Kidney glomerular epithelial cell (primary cell): ENCODE measurements at places on chromosomes 3 and 15.
A peak's percentile ranks its signal among the peaks of the same experiment; 100 is the strongest.

GRCh38 chr3:156360963-156361362, 194.0 kb downstream of the SSR3 start:
- DNase-seq: no peak

DNA sequence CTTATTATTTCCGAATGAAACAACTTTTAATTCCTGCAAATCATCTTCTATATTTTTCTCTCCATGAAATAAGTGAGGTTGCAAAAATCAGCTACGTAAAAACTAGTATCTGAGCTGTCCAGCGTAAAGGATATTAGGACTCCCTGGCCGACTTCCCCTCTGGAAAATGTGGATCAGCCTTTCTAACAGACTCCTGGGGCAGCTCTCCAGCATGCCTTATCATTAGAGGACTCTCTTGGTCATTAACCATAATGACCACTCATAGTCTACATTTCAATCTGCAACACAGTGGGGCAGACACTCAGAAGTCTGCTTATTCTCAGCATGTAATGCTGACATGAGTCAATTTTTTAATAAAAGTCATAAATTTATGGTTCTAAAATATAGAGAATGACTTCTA, 130.1 kb downstream of the MAGI1 start:
- DNase-seq: no peak

DNA sequence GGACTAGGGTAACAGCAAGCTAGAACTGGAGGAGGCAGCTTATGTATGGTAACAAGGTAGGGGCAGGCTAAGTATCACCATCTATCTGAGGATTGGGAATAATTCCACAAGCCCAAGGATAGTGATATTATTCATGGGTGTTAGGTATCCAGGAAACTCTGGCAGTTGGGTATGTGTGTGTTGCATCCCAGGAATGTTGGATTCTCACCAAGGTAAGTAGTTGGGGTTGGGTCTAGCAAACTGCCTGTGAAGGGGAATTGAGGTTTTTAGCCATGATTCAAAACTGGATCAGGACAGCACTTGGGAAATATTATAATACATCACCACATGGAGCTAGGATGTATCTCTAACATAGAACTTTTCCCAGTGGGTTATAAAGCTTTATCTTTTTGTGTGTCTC, 626.4 kb upstream of the GOLIM4 start:
- peak; percentile 95 for DNase-seq

DNA sequence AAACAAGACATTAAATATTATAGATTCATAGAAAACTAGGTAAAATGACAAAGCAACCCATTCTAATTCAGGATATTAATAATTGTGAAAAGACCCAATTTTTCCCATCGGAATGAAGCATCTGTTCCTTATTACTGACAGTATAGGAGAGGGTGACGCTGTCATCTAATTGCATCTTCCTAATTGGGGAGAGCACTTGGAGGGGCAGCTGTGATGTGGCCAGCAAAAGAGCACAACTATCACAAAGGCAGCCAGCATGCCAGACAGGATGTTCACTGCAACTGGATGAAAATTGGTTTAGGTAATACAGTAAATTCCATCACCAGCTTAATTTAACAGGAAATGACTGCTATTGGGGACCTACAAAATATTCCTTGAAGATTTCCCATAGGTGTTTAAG, 21.9 kb upstream of the MINAR1 start:
- no peak for DNase-seq

GRCh38 chr3:161212906-161213305, 8.2 kb upstream of the NMD3 start:
- DNase-seq: no peak

- no peak for DNase-seq
These were observed 52.1 kb upstream of the P3H2 start for GRCh38 chr3:190172751-190173150.

- DNase-seq: no peak
These were observed 1.3 kb downstream of the SMC4 start for GRCh38 chr3:160400702-160401150.

DNA sequence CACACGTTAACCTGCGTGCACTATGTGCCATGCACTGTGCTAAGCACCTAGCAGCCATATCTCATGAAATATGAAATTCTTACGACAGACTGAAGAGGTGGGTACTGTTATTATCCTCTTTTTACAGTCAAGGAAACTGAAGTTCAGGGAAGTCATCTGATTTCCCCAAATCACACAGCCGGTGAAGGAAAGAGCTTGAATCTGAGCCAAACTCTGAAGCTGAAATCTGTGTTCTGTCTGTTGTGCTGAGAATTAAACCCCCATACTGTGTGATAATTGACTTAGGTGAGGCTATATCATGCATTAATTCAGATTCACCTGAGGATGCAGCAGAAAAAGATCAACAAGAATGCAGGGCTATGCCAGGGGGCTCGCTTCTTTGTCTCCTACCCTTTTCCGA, 475 bp downstream of the FAM107A start:
- no peak for DNase-seq

DNA sequence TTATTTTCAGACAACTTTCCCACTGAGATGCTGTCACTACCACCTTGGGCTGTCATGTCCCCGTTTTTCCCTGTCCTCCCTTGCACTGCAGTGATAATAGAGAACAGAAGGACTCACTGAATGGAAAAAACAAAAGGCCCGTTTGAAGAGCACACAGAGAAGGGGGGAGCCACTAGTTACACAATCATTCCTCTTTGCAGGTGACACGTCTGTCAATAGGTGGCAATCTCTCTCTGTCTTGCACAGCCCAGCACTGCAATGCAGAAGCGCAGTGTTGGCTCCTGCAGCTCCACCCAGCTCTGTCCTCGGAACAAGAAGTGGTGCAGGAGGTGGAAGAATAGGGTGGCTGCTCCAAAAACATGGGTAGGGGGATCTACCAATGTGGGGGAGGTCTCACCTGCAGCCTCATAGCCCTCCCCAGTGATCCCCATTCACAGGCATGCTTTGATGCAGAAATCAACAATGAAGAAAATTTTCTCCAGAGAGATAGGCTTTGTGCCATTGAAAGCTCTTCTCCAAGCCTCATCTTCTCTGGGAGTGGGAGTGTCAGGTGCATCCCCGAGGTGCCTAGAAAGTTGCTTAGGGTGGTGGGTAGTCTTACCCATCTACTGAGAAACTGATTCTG, 31.8 kb downstream of the FSTL1 start:
- DNase-seq: peak; percentile 41

GRCh38 chr15:43489191-43489590, 3.8 kb downstream of the TP53BP1 start:
- no peak for DNase-seq

DNA sequence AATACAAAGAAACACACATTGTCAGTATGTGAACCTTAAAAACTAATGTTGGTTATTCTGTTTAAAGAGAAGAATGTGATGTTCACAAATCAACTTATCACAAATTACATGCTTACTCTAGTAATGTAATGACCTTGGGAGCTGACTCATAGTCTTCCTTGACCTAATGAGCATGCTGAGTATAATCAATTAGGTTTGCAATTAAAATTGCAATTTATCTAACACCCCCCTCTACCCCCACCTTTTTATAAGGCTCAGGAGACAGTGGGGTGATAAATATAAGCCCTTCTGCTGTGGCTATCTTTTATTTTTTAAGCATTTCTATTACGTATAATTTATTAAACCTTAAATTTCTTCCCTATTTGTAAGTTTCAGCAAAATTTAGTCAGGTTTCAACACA, 947.8 kb upstream of the CFAP20DC start:
- no peak for DNase-seq

- no peak for DNase-seq
These were observed 31.5 kb downstream of the NR1D2 start for GRCh38 chr3:23976555-23976954.

DNA sequence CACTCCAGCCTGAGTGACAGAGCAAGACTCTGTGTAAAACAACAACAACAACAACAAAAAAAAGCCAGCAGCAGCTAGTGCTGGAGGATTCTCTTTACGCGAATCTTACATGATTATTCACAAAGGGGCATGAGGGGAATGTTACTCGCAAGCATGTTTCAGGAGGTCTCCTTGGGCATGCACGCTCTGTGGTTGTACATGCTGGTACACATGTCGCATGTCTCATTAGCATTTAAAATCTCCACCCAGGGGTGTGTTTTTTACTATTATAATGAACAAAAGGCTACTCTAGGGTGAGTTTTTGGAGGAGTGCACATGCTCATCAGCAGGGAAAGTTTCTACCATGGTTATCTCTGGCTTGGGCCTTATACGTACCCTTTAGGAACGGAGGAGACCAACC, 12.7 kb upstream of the PLCH1 start:
- DNase-seq: no peak

DNA sequence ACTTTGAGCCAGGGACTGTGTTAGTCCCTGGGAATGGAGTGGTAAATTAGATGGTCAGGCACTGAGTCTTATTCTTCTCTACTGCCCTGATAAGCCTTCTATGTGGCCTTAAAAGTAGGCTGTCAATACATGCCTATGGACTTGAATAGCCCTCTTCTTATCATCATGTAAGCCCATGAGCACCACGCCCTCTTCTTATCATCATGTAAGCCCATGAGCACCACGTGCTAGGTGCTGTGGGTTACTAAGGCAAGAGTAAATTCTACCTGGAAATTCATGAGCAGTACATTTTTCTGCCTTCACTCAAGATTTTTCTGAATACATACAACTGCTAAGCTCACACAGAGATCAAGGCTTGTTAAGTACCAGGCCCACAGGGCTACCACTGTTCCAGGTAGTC, 68.5 kb downstream of the DHX30 start:
- DNase-seq: no peak

DNA sequence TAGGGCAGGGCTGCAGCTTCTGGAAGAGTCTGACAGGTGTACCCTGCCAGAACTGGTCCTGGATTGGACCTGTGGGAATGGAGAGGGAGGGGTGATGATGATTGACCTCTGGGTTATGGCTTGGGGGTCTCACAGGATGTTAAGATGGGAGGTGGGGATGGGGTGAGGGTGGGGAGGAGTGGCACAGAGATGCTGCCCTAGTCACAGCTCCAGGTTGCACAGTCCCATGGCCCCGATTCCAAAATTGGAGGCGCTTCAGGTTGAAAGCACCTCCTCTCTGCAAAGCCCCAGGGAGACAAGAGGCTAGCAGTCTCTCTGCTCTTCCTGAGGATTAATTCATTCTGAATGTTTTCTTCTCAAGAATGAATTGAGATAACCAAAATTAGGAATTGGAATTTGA, 101.4 kb downstream of the FAM43A start:
- no peak for DNase-seq

- DNase-seq: no peak
These were observed 2.2 kb downstream of the LTF start for GRCh38 chr3:46462511-46462910.

DNA sequence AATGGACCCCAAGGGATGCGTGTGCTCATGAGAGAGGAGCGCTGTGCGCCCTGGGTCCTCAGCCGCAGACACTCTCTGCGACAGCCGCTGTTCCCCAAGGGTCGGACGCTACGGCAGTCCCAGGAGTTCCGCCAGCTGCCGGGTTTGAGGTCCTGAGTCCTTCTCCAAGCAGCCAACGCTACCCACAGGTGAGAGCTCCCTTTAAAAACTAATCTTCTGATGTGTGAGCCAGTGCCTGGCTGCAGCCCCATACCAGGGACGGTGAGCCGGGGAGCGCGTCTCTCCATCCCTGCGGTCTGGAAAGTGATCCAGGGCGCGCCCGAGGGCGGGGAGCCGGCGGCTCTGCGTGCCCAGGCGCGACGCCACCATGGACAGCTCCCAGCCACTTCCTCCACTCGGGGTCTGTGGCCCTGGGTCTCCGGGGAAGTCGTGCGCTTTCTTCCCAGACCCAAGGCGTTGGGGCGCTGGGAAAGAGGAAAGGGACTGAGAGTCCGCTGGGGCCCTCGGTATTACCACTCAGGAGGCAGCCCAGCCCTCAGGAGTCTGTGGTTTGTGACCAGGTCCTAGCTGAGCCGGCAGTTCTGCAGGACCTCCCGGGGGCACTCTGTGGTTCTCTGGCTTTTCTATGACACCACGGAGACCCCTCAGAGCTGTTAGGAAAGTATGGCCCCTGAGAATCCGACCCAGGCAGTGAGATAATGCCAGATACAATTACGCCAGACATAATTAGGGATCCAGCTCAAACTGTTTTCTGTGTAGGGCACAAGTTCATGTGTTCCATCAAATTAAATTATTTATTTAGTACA, 1.4 kb downstream of the CEMIP start:
- no peak for DNase-seq

DNA sequence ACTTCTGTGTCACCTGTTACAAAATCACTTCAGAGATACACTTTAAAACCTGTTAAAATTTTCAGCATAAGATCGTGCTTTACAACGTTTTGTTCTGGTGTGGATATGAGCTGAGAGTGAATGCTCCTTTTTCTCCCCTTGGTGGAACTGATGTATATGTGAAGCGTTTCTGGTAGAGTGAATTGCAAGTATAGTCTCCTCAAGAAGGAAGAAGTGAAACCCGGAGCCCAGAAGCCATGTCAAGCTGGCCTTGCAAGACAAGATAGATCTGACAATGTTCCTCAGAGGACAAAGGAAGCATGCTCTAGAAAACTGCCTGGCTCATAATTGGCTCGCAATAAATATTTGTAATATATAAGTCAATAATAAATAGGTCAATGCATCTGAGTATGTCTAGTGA, 23.6 kb downstream of the SERPINI2 start:
- no peak for DNase-seq

DNA sequence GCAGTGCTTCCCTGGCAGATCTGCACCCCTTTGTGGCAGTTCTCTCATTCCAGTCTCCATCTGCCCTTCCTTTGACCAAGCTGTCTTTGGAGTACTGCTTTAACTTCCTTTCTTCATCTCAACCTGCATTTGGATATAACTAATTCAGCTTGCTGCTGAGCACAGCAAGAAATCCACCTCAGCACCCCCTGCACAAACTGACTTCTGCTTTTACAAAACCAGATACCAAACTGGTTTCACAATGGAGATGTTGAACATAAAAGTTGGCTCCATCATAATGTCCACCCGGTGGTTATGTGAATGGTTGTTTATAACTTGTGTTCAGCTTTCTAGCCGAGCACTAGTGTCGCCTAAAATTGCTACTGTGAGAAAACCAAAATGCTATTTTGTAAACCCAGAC, 341.1 kb upstream of the SEMA6D start:
- no peak for DNase-seq

DNA sequence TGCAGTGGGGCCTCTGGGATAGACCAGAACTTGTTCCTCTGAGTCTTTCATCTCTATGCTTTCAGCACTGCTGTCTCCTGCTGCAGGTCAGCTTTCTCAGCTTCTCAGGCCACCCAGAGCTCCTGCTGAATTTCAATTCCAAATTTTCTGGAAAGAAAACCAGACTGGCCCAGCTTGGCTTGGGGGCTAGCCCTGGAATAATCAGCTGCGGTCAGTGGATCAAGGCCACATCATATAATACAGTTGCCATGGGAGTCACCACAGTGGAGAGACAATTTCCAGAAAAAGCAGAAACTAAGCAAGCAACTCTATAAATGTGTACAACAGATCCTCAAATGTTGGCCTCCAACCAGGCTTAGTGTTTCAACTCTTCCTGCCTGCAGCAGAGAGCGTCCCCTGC, 91.1 kb upstream of the SLC24A5 start:
- no peak for DNase-seq
